Naive thymus-derived CD4-positive, alpha-beta T cell (primary cell): ENCODE measurements at places on chromosomes 16 and 17.
A peak's percentile ranks its signal among the peaks of the same experiment; 100 is the strongest.

DNA sequence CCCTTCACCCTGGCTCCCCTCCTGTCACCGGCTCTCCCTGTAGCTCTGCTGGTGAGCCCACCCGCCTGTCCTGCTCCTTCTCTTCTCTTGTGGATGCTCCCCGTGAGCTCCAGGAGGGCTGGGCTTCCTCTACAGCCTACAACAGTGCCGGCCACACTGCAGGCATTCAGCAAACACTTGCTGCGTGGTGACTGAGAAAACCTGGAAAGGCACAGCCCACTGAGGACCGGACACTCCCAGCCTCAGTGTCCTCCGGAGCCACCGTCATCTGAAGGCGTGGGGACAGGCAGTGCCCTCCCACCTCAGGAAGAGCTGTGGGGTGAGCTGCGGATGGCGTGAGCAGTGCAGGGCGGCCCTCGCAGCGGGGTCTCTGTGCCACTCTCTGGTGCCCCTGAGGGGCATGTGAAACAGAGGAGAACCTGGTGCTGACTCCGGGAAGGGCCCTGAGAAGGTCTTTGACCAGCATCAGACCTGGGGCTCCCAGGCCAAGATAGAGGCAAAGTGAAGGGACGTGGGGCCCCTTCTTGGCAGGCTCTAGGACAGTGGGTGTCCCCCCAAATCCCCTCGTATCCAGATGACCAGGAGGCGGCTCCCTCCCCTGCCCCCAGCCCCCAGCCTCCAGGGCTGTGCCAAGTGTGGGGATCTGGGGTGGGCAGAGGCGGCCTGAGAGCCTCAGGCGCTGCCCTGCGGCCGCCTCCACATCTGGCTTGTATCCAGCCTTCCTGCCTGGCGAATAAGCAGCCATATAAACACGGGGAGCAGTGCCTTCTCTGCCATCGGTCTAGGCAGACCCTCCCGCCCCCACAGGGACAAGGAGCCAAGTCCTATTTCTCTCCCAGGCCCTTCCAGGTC is 44.0 kb upstream of the PABPN1L start:
- no peak for DNase-seq

- no peak for DNase-seq
These were observed 14.2 kb upstream of the LASP1NB start for GRCh38 chr17:38911081-38911730.

DNA sequence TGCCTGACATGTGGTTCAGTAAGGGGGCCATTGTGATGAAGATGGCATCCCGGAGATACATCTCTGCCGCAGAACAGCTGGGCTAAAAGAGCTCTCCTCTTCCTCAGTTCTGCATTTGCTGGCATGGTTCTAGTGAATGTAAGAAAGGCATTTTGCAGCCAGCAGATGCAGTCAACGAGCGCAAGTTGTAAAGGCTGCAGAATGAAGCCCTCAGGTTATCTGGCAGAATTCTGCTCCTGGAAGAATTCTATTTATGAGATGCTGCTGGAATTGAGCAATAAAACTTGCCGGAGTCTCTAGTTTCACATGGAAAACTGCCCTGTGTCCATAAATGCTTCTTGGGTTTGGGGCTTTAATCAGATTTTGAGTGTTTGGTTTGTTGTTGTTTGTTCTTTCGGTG is 176.8 kb upstream of the HSBP1 start:
- no peak for DNase-seq

DNA sequence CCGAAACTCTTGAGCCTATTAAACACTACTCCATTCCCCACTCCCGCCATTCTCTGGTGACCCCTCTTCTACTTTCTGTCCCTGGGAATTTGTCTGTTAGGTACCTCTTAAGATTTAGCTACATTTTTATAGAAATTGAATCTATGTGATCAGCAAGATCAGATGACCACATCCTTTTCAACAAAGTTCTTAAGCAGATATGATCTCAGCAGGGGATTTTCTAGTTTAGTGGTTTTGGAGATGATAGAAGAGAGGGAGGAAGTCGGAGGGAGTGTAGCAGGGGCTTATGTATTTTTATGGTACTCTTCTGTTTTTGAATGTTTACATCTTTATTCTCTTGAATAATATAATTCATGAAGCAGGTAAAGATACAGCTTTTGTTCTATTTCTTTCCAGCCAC is 40.8 kb downstream of the RPA1 start:
- no peak for DNase-seq

- peak; percentile 76 for DNase-seq
These were observed 5.9 kb upstream of the MAP2K3 start for GRCh38 chr17:21278450-21279197.

DNA sequence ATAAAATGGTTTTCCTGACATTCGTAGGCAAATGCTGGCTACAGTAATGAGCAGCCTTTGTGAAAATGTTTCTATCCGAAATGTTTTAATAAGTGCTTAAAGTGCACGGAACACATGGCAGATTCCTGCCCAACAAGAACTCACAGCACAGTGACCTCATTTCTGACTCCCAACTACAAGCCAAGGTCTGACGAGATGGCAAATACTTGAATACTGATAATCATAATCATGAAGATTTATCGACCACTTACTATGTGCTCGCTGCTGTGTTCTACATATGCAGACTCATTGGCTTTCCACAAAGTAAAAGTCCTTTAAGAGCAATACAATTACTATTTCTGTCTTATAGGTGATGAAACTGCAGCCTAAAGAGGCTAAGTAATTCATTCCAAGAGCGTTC is 238.1 kb upstream of the CDH5 start:
- DNase-seq: no peak

- peak; percentile 74 for DNase-seq
These were observed 137.2 kb upstream of the RPH3AL start for GRCh38 chr17:489758-490329.

- DNase-seq: no peak
These were observed 3.9 kb downstream of the ZNF750 start for GRCh38 chr17:82835766-82836512.

DNA sequence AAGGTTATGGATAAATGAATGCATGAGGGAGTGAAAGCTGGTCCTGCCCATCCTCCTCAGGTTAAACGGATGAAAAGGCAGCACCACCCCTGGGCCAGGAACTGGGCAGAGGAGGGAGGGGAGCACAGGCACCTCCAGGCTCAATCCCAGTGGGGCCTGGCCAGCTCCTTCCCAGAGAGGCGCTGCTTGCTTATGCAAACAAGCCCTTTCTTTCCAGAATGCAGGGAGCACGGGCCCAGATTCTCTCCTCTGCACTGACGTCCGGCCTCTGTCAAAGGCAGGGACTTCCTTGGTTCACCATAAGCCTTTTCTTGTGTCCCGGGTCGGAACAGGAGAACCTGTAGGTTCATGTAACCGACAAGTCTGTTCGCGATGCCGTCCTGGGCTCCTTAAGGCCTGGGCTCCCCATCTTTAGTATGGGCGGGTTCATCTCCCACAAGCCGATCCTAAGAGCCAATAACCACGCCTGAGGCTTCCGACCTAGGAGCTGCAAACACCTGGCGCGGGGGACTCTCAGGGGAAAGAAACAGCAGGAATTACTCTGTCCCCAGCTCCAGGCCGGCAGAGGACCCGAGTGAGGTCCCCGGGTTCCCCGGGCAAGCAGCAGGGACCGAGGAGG is 16.3 kb downstream of the ENPP7 start:
- DNase-seq: no peak

DNA sequence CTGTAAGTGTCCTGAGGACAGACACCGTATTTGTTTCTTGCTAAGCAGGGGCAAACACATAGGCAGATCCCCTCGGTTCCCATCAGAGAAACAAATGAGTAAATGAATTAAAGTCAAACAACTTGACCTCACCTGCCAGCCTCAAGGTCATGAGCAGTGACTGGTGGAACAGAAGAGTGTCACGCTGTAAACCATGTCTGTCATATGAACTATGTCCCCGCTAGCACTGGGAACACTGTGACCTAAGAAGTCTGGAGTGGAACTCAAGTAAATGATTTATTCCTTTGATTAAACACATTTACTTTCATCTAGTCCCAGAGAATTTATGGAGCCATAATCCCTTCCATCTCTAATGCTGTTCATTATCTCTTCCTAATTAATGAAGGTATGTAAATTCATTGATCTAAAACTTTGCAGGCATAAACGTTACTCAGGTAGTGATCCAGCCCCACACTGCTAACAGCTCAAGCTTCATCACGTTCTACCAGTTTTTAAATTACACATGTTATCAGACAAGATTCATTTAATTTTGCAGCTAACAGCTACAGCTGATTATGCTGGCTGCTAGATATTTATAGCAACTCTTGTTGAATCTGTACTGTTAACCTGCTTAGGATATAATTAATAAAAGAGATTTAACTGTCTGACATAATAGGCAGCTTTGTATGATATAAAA is 38.7 kb downstream of the CPPED1 start:
- no peak for DNase-seq

GRCh38 chr16:54546521-54546920 is 259.9 kb upstream of the IRX3 start:
- no peak for DNase-seq

DNA sequence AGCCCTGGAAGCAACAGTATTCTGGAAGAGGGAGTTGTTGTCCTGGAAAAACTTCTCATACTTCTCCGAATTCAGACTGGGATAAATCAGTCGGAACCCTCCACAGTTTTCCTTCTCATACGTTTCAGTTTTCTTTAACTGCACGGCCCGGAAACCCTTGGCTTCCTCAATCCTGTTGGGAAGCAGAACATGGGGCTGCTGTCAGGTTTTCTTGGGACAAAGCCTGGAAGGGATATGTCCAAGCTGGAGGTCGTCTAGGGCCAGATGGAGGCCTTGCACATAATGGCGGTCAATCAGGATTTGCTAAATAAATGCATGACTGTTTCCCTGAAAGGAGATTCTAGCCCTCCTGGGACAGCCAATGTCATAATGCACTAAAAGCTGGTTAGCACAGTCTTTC is 29.2 kb downstream of the TTLL6 start:
- no peak for DNase-seq

DNA sequence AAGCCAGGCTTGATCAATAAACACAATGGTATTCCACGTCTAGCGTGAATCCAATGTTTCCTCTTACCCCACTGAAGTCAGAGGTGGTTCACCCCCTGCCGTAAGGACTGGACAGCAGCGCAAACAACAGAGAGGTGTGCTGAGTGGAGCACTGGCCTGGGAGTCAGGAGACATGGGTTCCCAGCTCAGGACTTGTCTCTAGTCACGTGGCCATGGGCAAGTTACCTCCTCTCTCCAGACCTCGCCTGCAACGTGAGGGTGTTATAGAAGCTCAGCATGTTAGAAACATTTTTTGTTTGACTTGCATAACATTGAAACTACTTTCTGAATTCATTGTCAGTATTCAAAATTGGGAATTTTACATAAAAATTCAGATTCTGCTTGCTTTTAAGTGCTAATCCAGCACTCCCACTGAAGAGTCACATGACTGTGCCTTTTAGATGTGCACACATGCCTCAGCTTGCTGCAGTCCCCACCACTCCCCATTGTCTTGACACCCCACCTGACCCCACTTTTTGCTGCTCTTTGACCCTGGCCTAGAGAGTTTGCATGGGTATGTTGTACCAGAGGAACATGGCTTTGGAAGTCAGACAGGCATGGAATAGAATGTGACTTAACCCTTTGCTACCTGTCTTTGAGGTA is 8.8 kb upstream of the CPNE2 start:
- no peak for DNase-seq

DNA sequence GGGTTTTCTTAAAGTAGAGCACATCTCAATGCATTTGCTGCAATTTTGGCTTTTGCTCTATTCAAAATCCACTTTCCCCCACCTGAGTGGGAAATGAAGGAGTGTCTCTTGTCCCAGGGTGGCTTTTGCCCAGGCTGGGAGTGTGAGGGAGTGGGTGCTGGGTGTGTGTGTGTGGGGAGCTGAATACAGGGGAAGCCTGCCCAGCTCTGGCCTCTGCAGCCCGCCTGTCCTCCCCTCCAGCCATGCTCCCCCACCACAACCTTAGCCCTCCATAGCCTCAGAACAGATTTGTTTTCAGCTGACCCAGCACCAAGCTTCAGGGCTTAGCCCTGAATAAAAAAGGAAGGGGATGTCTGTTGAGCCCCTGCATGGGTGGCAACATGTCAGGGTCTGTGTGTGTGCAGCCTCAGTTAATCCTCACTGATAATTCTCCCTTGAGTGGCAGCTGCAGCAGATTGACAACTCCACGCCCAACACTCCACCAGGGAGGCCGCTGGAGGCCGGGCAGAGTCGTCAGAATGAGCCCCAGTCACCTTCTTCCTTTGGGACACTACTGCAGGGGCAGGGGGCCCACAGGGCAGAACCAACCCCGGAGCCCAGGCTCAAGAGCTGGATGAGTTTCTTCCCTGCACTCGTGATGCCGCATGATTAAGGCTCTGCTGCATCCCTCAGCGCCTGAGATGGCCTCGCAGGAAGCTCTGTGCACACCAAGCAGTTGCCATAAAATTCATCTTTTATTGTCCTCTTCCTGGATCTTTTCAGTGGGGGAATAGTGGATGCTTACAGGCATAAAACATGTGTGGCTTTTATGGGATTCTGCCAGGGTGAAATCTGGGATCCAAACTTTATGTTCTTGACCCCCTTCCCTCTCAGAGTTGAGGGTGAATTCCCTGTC is 55.0 kb downstream of the SPACA3 start:
- no peak for DNase-seq

DNA sequence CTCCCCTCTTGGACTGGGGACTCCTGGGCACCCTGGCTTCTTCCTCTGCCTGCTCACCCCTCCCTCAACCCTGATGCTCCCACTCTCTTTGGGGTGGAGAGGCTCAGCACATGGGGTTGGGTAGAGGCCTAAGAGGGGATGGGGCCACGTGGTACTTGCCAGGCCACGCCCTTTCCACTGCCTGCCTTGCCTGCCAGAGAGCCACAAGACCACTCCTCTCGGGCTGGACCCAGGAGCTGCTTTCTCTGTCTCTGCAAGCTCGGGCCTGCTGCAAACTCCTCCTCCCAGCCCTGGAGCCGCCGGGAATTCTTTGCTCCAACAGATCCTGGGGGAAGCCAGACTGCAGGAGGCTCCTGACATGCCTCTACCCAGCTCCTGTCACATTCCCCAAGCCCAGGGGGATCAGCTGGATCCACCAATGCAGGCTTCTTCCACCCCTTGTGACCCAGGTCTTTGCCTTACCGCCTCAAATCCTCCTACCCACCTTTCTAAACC is 11.8 kb downstream of the DLX4 start:
- no peak for DNase-seq

GRCh38 chr17:55158439-55158838 is 106.3 kb upstream of the HLF start:
- DNase-seq: no peak

DNA sequence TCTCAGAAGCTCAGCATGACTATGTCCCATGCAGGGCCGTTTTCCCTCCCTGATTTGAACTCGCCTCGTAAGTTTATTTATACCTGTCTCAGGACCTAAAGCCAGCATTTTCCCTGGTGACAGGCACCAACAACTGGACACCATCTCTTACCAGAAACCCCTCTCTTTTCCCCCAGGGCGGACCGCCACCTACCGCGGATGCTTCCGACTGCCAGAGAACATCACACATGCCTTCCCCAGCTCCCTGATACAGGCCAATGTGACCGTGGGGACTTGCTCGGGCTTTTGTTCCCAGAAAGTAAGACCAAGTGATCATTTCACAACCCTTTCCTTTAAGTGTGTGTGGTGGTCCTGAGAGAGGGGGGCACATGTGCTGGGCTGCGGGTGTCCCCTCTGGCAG is 24.7 kb downstream of the WSCD1 start:
- DNase-seq: no peak

- no peak for DNase-seq
These were observed 61.5 kb upstream of the B4GALNT2 start for GRCh38 chr17:49071106-49071505.
